CD4-positive, alpha-beta T cell treated with Interleukin-15 for 4 hours (primary cell): ENCODE measurements at places on chromosomes 16 and 17.

DNA sequence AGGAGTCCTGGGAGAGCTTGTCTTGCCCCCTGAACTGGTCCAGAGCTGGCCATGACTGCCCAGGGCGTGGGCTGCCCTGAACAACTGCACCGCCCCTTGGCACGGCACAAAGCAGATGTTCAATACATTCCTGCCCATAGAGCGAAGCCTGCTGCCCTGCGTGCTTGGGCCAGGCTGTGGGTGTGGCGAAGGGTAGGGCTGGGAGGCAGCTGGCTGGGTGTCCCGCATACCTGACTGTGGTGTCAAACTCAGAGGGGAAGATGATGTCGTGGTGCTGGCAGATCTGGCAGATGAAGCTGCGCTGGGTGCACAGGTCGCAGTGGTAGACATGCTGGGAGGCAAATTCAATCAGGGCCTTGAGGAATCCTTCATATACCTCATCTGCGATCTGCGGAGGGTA lies 124.2 kb upstream of the SMURF2 start:
- no peak for DNase-seq

DNA sequence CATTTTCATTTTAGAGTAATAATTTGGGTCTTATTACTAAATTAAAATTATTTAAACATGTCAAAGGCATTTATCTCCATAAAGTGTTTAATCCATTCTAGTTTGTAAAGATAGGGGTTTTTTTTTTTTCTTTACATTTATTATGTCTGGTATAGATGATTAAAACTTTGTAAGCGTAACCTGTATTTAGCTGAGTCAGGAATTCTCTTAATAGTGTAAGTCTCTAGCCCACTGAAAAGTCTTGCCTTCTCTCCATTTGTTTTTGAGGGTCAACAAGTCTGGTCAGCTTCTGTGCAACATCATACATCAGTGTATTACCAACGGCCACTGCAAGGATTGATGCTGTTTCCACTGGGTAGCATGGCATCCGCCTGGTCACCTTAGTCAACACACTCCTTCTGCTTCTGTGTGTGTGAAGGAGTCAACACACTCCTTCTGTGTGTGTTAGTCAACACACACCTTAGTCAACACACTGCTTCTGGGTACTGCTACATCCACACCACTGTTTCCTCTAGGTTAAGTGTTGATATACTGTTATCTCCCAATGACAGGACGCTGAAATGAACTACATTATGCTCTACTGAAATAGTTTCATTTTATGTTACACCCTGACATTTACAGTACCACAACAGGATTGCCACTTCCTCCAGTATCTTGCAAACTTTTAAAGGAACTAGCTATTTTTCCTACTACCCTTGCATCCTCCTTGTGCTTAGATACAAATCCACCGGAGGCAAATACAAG lies 37.3 kb upstream of the VWA3A start:
- DNase-seq = no peak

DNA sequence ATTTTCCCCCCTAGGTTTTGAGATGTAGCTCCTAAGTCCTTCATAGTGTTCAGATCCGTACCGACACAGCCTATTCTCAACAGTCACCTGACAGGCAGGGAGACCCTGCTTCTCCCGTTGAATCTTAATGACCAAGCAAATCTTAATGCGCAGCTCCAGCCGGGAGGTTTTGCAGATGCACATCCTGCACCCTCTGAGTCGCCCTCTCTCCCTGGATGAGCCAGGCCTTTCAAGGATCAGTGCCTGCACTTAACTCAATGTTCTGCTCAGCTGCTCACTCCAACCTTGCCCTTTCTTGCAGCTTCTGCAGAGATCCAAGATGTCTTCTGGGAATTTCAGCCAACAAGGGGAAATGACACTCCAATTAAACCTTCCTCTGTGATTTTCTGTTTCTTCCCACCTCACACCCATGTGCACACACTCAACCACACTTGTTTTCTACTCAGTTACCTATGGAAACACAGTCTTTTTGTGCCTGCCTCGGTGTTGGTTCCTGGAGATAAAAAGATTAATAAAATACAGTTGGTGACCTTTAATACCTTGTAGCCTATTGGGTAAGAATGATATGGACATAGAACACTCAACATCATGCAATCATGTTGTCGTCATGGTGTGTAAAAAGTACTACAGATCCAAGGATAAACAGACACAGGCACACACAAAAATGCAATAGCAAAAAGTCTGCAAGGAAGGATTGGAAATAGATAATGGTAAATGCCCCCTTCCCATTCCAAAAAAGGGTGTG lies 76.9 kb upstream of the DYNLRB2 start:
- no peak for DNase-seq

- no peak for DNase-seq
Observed at GRCh38 chr17:71085238-71086033, 916.1 kb downstream of the KCNJ2 start.

GRCh38 chr17:42850954-42851353 lies at the start of gene AOC3:
TSS of gene AOC3 (plus strand) at chr17:42851199. CDS start at chr17:42851344, 145 bp downstream.
- DNase-seq = no peak

DNA sequence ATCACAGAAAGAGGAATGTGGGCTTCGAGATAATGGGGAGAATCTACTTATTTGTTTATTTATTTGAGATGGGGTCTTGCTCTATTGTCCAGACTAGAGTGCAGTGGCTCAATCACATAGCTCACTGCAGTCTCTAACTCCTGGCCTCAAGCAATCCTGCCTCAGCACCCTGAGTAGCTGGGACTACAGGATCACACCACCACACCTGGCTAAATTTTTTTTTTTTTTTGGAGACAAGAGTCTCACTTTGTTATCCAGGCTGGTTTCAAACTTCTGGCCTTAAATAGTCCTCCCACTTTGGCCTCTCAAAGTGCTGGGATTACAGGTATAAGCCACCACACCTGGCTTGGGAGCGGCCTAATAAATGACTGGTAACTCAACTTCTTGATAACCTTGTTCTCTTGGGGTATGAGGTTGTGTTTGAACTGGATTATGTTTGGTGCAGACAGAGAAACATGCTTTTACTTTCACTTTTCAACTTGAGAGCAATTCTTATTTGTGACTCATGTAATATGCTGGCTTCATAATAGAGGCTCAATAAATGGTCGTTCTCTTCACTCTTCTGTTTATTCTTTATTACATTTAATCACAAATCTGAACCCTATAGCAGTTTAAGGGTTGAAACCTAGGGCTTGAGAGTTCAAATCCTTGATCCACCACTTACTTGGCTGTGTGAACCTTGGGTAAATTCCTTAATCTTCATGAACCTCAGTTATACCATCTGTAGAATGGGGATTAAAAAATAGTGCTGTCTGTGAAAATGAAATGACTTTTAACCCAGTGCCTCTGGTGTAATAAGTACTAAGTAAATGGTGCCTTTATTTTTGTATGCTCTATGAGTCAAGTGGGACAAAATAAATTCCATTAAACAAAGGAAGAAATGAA lies 129.1 kb upstream of the HS3ST2 start:
- DNase-seq = no peak

- no peak for DNase-seq
Observed at GRCh38 chr16:83666449-83666848, 141.3 kb upstream of the HSBP1 start.

- DNase-seq = no peak
Observed at GRCh38 chr17:17350491-17351355, 47.5 kb downstream of the NT5M start.

DNA sequence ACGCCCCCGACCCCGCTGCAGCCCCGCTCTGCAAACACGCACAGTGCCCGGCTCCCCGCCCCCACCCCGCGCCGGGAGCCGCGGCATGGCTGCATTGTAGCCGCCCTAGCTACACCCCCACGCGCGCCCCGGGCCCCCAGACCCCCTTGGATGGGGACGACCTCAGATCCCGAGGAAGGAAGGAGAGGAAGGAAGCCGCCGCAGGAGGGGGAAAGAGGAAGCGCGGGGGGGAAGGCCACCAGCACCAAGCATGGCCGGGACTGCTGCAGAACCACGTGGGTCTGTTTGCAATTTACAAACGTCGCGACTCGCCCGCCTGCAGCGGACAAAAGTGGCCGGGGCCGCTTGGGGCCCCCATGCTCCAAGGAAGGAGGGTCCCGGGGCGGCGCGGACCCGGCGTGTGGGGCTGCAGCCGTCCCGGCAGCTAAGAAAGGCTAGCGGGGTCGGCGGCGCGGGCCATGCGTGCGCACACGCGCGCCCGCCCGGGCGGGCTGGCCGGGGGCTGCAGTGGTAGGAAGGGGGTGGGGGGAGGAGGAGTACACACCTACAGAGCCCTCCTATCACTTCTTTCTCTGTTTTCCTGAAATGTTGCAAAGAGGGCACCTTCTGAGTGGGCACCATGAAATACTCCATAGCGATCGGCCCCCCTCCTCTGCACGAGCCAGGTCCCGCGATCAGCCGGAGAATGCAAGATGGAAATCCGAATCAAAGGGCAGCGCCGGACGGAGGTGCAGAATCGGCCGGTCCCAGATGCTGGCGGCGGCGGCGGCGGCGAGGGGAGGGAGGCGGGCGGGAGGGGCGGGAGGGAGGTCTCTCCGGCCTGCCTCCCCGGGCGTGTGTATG lies 488 bp downstream of the TFAP4 start:
- peak; percentile 21 for DNase-seq

DNA sequence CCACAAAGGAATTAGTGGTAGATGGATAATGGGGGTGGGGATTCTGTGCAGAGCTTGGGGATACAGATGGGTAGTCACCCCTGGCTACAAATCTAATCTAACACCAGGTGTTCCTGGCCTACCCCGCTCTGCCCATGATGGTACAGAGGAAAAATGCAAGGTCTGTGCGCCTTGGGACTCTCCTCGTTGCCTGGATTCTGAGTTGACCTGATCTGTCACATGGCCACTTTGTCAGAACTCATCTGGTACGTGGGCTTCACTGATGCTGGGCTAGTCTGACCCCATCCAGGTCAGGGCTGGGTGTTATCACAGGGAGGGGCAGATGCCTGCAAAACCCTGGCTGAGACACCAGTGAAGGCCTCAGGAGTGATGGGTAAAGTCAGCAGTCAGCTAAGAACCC lies 5.2 kb downstream of the ZNF764 start:
- no peak for DNase-seq
